ENCODE measurements at places on chromosomes 16 and 17.

DNA sequence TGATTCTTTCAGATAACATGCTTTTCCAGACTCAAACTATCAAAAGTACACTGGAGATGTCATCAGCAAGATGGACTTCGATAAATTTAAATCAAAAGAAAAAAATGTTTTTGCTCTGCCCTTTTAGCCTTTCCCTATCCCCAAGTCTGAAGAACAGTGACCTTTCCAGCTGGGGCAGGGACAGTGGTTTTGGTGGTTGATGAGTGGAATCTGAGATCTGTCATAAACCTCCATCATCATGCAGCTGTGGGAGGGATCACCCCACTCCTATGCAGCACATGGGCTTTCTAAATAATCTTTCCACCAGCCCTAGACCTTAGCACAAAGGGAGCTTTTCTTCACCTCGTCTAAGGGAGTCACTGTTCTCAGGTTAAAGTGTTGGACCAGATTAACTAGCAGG is 869.5 kb upstream of the SOX9 start:
- DNase-seq: no peak

GRCh38 chr16:4859900-4860255 is 12.6 kb downstream of the UBN1 start:
- DNase-seq: no peak

DNA sequence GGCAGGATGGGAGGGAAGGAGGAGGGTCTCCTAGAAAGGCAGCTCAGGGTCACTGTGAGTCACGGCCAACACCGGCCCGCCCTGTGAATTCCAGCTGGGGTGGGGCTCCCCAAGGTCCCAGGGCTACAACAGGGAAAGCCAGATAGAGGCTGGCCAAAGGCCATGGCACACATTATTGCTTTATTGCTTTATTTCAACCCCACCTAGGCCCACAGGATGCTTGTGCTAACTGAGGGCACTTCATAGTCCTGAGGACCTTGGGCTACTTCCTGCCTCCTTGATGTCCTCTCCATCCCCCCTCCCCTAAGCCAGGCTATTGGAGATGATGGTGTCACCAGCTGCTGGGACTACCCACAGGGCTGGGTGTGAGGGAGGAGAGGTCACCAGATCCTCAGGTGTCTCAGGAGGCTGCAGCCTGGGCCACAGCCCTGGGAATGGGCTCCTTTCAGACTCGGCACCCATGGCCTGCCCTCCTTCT is 26.1 kb downstream of the LRRC75A start:
- DNase-seq: no peak

- no peak for DNase-seq
Measured at GRCh38 chr17:13076905-13077304, 59.1 kb upstream of the ELAC2 start.

DNA sequence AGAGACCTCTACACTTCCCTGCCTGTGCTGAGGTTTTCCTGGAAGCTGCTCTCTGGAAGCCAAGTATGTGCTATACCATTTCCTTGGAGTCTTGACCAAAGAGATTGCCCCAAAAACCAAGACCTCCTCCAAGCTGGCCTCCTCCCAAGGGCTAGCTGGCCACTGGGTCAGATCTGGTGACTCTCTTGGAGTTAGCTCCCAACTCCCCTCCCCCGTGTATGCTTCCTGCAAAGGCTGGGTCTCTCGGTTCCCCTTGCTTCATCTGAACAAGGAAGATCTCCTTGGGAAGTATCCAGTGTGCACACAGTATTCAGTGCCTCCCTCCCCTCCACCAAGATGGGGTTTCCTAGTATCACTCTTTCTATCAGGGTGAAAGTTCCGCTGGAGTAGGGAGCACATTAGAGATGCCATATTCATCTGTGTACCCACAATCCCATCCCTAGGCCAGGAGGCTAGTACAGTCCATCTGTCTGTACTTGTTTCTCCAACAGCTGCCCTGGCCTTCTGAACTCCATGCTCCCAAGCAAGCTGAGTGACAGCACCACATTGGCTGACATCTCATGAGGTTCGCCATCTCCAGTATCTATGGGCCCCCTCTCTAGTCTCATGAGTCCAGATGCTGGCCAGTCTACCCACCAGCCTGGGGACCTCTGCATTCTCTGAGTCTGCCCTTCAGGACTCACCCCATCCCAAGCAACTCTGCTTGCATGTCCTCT is 3.2 kb downstream of the GAS7 start:
- DNase-seq: no peak

DNA sequence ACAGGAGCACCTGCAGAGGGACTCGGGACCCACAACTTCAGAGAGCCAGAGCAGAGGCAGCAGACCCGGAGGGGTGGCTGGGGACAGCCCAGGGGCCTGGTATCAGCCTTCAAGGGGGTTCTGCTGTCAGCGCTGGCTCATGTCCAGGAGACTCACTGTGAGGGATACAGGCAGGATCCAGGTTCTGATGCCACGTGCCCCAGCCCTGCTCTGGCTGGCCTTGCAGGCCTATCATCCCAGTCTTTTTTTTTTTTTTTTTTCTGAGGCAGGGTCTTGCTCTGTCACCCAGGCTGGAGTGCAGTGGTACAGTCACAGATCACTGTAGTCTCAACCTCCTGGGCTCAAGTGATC is 9.0 kb upstream of the MTSS2 start:
- DNase-seq: no peak

DNA sequence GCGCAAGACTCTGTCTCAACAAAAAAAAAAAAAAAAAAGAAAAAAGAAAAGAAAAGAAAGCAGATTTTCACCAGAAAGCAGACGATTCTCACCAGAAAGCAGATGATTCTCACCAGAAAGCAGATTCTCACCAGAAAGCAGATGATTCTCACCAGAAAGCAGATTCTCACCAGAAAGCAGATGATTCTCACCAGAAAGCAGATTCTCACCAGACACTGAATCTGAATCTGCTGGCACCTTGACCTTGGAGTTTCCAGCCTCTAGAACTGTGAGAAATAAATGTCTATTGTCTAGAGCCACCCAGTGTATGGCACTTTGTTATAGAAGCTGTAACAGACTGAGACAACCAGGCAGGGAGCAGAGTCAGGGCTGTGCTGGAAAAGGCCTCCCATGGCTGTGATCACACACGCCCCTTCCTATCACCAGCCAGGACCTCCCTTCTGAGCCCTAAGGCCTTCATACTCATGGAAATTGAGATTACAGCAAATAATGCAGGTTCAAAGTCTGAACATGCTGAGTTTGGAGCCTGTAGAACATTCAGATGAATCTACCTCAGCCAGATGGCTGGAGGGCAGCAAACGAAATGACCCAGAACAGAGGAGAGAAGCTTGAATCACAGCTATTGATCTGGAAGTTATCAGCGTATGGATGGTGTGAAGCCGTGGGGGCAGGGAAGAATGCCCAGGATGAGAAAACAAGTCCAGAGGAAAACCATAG is 309.3 kb downstream of the SLC39A11 start:
- DNase-seq: no peak

GRCh38 chr16:61823326-61823725 is 212.9 kb downstream of the CDH8 start:
- DNase-seq: no peak

DNA sequence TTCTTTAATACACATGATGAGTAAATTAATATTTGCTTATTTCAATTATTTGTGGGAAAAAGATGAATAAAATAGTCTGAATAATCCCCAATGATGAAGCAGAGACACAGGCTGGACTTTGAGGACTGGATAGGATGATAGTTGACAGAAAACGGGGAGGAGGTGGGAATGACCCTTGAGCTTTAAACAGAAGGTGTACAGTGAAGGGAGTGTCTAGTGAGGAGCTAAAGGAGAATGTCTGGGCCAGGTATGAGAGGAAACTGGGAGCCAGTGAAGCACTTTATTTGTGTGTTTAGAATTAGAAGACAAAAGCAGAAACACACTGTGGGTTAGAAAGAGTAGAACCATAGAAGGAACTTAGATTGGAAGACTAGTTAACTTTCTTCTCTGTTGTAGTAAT is 230.4 kb upstream of the CA10 start:
- no peak for DNase-seq

GRCh38 chr17:80259457-80260068 is 1.1 kb upstream of the RNF213 start:
- DNase-seq: no peak

- DNase-seq: no peak
Measured at GRCh38 chr16:46573008-46573833, 48.0 kb downstream of the SHCBP1 start.
